NCI-H1436 treated with DMSO at 0.1 percent for 48 hours (cell line): ENCODE measurements at places on chromosomes 7 and 10.
A peak's percentile ranks its signal among the peaks of the same experiment; 100 is the strongest.

- no peak for DNase-seq
These were observed at the start of gene SLC18A3 for GRCh38 chr10:49610114-49610457. SLC18A3 (plus strand) TSS chr10:49610310; CDS start chr10:49610741, 431 bp downstream.

- no peak for DNase-seq
These were observed 12.2 kb downstream of the BHLHA15 start for GRCh38 chr7:98223351-98223897.

GRCh38 chr7:142801601-142802295, 31.0 kb downstream of the PRSS2 start:
- DNase-seq, result no peak

DNA sequence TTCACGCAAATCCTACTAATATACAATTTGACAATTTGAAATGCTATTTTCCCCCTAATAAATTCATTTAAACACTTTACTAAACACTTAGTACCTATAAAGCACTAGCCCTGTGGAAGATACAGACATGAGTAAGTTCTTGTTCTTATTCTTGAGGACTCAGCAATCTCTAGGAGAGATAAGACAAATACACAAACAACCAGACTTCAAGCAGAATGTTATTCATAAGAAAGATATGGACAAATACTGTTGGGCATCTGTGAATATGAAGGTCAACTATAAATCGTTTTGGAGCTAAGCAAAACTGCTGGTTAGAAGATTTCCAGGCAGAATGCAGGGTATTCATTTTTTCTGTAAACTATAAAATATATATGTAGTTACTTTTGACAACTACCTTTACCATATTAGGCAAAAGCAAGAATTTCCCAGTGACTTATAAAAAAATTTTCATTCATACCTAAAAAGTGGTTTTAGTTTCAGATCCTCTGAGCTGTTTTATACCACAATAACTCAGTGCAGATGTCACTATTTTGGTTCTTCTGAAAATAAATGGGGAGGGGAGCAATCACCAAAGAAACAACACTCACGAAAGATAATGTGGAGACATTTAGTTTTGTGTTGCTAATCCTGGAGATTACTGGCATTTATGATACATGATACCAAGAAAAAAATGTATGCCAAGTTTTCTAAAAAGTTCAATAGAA, 3.8 kb downstream of the VPS41 start:
- DNase-seq, result no peak

DNA sequence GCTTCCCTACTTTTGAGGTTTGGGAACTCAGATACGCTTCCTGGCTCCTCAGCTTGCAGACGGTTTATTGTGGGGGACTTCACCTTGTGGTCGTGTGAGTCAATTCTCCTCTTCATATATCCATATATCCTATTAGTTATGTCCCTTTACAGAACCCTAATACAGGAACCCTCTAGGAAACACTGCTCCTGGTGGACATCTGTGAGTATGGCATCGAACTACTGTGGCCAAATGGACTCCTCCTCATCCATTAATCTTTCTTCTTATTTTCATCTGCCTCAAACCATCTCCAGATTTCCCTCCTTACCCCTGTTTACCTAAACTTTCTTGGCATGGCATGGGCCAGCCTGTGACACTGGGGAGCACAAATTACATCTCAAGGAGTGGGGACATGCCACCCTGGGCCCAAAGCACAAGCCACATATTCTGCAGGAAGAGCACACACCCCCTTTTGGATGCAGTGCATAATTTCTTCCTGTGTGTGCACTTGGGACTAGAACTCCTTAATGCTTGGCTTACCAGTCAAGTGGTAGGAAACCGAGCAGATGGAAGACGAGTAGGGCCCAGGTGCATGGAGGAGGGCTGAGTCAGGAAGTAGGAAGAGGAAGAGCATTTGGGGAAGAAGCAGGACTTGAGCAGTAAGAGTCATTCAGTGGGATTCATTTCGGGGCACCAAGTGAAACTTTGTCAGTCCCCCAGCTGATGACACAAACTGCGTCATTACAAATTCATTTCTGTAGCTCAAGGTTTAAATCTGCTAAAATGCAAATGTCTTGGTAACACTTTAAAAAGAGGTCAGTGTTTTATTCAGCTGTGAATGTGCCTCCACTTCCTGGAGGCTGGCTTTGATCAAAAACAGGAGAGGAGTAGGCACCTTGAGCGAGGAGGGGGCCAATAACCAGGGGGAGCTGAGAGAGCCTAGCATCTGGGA, 80.8 kb upstream of the PLXNA4 start:
- no peak for DNase-seq

GRCh38 chr7:129778770-129779601, 167.5 kb downstream of the NRF1 start:
- no peak for DNase-seq

- DNase-seq, result no peak
These were observed 58.0 kb downstream of the ABLIM1 start for GRCh38 chr10:114600057-114600456.

DNA sequence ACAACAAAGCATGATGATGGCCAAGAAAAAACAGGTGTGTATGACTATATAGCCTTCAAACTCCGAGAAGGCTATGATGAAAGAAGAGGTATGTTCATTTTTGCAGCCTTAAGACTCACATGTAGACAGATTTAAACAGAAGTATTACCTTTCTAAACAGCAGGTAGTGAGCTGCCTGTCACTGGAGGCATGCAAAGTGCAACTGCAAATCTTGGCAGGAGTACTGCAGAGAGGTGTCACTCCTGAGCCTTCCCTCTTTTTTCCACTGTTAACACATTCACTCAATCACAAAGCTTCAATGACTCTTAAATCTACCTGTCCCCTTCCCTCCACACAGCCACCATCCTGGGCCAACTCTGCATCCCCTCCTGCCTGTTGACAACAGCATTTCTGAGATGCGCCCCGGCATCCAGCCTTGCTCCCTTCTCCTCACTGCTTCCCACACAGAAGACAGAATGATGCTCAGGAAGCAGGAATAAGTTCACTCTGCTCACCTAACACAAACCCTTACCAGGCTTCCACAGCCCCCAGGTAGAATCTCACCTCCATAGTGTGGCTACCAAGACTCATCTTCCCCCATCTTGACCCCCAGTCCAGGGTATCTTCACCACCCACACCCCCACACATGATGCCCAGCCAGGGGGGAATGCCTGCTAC, 161.9 kb upstream of the ZMIZ1 start:
- no peak for DNase-seq

DNA sequence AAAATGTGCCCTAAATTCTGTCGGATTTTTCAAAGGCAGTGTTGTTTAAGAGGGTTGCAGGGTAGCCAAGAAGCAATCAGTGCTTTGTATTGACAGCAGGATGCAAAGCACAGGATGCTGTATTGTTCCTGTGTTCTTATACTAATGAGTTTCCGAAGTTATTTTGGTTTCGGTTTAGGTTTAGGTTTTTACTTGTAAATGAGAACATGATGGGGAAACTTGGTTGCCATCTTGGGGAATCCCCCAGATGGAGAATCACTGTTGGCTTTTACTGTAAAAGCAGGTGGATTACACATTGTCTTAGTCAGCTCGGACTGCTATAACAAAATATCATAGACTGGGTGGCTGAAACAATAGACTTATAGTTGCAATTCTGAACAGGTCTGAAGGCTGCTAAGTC, 72.1 kb downstream of the INHBA start:
- no peak for DNase-seq

DNA sequence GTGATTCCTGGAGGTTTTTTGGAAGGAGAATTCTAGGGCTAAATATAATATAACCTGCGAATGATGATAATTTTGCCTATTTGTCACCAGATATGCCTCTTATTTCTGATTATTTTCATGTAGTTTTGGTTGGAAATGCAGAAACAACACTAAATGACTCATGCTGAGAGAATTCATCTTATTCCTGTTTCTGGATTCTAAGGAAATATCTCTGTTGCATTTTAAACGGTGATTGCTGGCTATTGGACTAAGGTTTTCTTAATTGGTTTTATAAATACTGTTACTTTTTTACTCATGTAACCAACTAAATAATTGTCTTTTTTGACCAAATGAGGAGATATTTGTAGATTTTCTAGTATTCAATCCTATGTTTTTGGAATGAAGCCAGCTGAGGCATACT, 204.9 kb upstream of the NPSR1 start:
- DNase-seq, result no peak

DNA sequence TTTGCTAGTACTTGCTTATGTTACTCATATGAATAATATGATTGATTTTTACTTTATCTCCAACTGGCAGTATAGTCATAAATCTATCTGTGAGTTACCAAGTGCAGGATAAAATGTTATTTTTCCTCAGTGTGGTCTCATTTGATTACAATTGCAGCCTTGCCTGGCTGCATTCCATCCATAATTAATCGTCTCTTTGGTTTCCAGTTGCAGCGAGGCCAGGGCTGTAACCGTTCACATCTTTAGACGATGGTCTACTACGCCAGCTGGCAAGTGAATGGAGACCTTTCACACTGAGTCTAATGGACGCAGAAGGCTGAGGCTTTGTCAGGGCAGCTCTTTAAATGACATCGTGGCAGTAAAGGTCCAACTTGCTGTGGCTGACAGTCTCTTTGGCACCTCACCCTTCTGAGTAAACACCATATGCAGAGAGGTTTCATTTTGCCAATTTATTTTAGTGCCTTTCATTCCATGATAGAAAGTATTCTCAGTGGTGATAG, 84.0 kb downstream of the ARL4A start:
- peak; percentile 11 for DNase-seq

- DNase-seq, result no peak
These were observed 34.5 kb downstream of the CLEC2L start for GRCh38 chr7:139557857-139558581.
